ENCODE measurements at places on chromosomes 11 and 22. TPM values are rescaled to one million over a fixed set of nuclear protein-coding genes. Genes with fewer than 3 reads are reported as not detected.

GRCh38 chr22:39185601-39186012, 33.1 kb upstream of the CBX7 start:
- peak; percentile 57 for DNase-seq

DNA sequence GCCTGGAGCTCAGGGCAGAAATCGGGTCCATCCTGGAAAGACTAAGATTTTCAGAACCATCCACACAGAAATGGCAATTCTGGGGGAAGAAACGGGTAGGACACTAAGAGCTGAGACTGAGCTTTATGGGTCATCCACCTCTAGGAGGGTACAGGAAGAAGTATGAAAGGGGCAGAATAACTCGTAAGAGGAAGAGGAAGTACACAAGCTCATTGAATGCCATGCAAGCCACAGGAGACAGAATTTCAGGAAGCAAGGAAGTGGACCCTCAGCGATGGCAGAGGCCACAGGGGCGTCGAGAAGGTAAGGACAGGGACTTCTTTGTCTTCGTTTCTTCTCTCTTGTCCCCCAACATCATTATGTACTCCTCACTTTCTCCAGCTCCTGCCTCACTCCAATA, 169.6 kb downstream of the MAML2 start:
- no peak for DNase-seq

DNA sequence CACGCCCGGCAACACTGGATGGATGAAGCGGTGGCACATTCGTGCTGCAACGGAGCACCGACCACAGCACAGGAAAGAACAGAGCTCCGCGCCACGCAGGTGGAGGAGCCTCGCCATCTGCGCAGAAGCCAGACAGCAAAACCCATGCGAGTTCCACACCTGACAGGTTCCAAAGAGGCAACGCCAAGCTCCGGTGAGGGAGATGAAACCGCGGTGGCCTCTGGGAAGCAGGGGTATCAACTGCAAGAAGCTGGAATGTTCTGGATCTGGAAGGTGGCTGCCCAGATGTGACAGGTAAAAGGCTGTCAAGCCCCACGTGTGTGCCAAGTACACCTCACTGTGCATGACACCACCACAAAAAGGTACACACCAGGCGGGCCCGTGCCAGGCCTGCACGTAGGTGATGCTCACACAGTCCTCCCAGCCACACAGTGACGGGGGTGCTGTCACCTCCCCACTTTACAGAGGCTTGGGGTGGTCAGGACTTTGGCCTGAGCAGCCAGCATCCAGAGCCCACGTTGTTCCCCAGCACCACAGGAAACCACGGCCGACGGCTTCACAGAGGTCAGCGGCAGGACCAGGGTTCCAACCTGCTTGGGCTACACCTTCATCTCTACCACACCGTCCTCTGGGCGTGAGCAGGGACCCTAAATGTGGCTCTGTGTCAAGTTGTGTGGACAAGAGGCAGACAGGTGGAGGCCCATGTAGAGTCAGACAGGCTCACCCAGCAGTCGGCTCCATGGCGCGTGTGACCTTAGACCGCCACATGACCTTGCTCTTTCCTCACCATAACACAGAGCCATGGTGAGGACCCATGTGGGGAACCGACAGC, 19.7 kb upstream of the EFCAB6 start:
- no peak for DNase-seq

GRCh38 chr22:30968015-30968923, at the start of gene MORC2:
Gene MORC2, minus strand, starts transcription at chr22:30968774. Its CDS starts 885 bp downstream, at chr22:30967889.
- DNase-seq: peak; percentile 14

GRCh38 chr11:59403546-59403945, 22.7 kb downstream of the OR5A2 start:
- no peak for DNase-seq

DNA sequence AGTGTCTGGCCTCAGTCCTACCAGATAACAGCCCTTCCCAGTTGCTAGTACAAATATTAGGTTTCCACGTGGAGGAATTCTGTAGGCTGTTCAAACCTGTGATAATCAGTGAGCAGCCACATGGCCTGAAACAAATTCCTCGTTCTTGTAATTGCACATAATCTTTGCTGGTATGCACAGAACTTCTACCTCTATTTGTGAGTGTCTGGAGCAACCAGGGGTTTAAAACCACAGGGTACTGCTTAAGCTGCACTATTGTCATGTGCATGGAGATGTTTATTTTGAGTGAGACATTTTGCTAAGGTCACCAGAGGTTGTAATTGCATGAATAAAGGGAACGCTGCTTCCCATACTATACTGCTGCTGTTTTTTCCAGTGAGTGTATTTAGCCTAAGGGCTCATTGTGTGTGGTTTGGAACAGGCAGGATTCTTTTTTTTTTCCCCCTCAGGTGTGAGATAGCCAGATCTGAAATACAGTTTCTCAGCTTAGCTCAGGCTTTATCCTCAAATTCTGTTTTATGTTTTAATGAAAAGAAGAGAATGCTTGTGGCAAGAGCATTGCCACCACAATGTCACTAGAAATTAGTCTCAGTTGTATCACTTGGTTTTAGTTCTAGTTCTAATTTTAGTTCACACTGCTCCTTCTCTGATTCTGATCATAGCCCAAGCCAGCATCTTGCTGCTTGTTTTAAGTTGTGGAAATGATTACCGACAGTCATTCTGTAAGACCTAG, 60.5 kb downstream of the CYB5R2 start:
- no peak for DNase-seq

DNA sequence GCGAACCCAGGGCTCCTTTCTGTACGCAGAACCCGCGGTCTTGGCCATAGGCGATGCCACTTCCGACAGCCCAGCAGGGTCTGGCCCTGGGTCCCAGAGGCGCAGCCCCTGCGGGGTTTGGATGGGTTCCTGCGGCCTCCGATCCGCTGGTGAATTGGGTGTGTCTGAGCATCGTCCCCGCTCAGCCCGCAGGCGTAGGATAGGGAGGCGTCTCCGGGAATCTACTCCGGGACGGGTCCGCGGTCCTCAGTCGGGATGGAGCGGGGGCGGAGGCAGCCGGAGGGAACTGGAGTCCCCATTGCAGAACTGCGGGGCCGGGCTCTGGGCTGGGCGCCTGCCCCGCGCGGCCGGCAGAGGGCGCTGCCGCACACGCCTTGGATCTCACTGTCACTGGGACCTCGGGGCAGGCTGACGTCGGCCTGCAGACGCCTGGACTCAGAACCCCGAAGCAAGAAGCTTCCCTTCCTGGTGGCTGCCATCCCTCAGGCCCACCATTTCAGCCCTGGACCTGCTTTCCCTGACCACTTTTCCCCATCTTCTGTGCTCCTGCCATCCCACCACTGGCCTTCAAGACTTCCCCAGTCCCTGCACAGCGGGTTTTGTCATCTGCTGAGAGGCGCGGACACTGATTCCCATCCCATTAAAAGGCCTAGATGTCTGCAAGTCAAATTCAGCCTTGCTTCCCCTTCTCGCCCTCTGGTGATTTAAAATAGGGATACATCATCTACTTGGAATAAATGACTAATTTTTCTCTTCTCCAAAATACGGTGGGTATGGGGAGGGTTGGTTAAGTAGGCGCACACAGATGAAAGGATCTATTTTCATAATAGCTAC, 38.3 kb upstream of the CREB3L1 start:
- peak; percentile 83 for DNase-seq

GRCh38 chr11:26901162-26901561, 92.8 kb upstream of the FIBIN start:
- DNase-seq: peak; percentile 31

DNA sequence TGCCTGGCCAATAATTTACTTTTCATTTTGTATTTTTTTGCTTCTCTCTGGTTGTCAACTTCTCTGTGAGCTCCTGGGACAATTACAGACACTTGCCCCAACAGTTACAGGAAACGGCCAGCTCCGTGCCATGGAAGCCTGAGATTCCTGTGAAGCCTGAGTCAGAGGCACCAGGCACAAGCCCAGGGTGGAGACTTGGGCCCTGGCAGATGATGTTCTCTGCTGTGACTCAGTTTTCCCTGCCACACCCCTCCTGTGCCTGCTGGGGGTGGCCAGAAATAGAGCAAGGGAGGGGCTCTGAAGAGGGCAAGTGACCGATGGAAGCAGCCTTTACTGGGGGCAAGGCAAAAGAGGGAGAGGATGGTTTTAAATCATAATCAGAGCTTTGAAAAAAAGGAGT, 4.9 kb downstream of the ATP5MGL start:
- DNase-seq: no peak

- peak; percentile 83 for DNase-seq
These were observed 189.3 kb upstream of the MTMR2 start for GRCh38 chr11:96113193-96113681.

GRCh38 chr22:32631507-32632255, 157.1 kb downstream of the FBXO7 start:
- DNase-seq: no peak

GRCh38 chr11:9530020-9530621, 43.3 kb upstream of the WEE1 start:
- DNase-seq: no peak

DNA sequence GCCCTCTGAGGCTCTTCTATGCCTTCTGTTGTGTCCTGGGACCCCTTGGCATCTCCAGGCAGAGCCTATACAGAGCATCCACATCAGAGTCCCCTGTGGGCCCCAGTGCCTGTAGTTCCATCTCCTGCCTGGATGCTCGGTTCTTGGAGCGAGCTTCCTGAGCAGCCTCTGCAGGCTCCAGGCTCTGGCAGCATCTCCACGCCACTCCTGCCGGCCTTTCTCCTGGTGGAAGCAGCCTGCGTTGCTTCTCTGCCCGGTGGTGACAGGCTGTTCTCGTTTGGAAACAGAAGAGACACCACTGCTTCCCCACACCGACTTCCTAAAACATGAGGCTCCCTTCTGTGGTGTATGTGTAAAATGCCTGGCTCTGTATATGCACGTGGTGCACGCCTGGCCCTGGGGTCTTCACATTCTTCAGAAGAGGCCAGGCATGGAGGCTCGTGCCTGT, 52.8 kb downstream of the BCR start:
- no peak for DNase-seq

- DNase-seq: no peak
These were observed 50.4 kb downstream of the KCNQ1OT1 start for GRCh38 chr11:2649400-2649799.

GRCh38 chr11:3203221-3204043, 15.2 kb downstream of the MRGPRG start:
- no peak for DNase-seq

NTM gene
- 44.8 TPM for polyA plus RNA-seq

ZNF214 gene
- 11.5 TPM for polyA plus RNA-seq

LMO2 gene
- 26.9 TPM for polyA plus RNA-seq

USH1C gene
- polyA plus RNA-seq: 68.8 TPM

ARHGAP42 gene
- polyA plus RNA-seq: 24.8 TPM

LSP1 gene
- polyA plus RNA-seq: 6.4 TPM

PARVA gene
- 106 TPM for polyA plus RNA-seq
